ENCODE measurements at places on chromosomes 11 and 22.

DNA sequence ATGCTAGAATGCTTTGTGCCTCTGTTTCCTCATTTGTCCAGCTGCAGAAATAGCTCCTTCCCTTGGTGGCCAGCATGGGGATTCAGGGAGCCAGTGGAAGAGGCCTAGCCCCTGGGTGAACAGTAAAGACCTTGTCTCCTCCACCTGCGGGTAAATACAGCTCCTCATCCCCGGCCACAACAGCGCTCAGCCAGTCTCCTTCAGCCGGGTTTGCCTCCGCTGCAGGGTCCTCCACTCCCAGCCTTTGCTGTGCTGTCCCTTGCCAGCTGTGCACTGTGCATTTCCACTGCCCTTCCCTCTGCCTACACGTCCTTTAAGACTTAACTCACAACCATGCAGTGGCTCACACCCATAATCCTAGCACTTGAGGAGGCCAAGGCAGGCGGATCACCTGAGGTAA lies 1.5 kb upstream of the CDC42EP1 start:
- DNase-seq: no peak

DNA sequence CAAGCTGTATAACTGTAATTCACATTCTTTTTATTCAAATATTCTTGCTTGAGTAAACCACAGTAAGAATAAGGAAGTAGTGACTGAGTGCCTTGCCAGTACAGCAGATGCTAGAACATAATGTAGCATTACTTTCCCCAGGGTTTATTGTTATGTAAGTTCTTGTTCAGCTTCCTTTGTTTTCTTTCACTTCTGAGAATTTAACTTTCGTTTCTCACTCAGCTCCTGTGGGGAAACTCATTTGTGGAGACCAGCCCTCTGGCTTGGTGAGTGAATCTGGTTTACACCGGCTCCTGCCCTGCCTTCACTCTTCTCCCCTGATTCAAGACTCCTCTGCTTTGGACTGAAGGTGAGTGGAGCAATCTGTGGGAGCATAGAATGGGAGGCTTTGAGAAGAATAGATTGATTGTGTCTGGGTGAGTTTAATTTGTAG lies at the start of gene TRIM22:
TSS of gene TRIM22 (plus strand) at position 240 of the 433 bp plus-strand sequence. CDS start 6,443 bp downstream, outside the sequence.
- peak; percentile 74 for DNase-seq

- DNase-seq: no peak
Measured at GRCh38 chr11:81573367-81573766, 1160.3 kb downstream of the FAM181B start.

- DNase-seq: peak; percentile 3
Measured at GRCh38 chr11:58028687-58029411, 1.9 kb upstream of the OR6Q1 start.

GRCh38 chr11:35531246-35531645 lies 5.8 kb upstream of the PAMR1 start:
- peak; percentile 34 for DNase-seq

DNA sequence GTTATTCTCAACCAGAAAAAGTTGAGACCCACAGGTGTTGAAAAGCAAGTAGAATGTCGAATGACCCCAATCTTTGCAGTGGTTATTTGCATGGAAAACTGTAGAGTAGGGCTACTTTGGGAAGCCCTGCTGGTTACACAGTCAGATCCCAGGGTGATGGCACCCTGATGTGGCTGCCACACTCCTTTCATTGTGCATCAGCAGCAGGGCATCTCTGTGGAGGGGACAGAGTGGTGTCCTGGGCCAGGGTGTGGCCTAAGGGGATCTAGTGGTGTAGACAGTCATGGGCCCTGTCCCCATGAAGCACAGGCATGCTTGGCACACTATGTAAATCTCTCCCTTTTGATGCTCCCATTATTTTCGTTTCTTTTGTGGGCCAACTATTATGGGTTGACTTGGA lies 199.4 kb upstream of the NAV2 start:
- DNase-seq: no peak

GRCh38 chr11:11171854-11172253 lies 181.2 kb downstream of the CSNK2A3 start:
- DNase-seq: peak; percentile 52

GRCh38 chr11:2980168-2980840 lies 11.8 kb downstream of the NAP1L4 start:
- DNase-seq: no peak

GRCh38 chr11:102050927-102051575 lies 3.8 kb downstream of the CFAP300 start:
- no peak for DNase-seq

- DNase-seq: no peak
Measured at GRCh38 chr11:118002010-118002540, 15.9 kb downstream of the IL10RA start.

GRCh38 chr11:5694642-5695041 lies 5.1 kb downstream of the TRIM22 start:
- no peak for DNase-seq

- DNase-seq: no peak
Measured at GRCh38 chr22:39946503-39947219, 13.5 kb upstream of the TMA7B start.

DNA sequence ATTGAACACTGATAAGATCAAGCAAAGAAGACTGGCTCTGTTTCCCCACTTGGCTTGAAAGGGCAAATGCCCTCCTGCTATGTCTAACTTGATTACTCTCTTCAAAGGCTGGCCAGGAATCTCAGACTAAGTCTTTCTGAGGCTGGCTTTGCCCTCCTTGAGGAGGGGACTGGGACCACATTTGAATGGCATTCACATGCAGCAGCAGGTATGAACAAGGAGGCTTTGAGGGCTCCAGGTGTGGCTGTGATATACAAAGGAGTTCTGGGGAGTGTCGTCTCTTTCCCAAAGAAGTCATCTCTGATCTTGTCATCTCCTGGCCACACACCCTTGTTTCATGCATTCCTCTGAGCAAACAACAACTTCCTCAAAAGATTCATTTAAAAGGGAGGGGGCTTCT lies 130.8 kb downstream of the ARL14EP start:
- DNase-seq: no peak

GRCh38 chr22:23415490-23415851 lies 164.6 kb downstream of the IGLL1 start:
- no peak for DNase-seq

DNA sequence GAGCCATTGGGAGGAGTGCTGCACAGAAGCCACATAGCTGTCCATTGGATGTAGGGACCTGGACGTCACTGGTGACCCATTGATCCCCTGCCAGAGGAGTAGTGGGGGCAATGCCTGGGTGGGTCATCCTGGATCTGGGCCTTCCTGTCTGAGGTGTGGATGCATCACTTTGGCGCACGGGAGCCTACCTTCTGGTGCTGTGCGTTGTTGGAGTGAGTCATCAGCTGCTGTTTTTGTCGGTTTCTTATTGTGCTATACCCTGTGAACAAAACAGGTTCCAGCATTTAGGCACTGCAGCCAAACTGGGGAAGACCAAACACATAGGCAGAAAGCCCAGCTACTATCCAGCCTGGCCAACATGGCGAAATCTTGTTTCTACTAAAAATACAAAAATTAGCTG lies 3.2 kb downstream of the TAF6L start:
- no peak for DNase-seq

- DNase-seq: peak; percentile 53
Measured at GRCh38 chr11:67357831-67358670, 4.7 kb upstream of the POLD4 start.

GRCh38 chr22:49958366-49958921 lies 2.1 kb upstream of the PIM3 start:
- DNase-seq: no peak

DNA sequence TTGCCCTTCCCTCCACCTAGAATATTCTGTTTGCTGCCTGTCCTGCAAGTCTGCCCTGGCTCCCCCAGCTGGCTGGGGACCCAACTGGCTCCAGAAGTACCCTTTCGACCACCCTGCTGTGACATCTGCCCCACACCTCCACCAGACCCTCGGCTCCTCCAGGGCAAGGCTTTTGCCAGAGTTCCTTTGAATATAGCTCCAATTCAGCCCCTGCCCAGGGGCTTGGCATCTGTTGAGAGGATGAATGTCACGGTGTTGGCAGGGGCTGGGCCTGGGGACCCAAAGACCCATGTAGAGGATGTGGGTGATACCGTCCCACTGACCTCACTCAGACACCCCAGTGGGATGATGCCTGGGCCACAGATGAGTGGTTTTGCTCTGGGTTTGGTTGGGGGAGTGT lies 4.0 kb downstream of the NLRP6 start:
- no peak for DNase-seq

GRCh38 chr11:69682681-69683326 lies 7.7 kb upstream of the LTO1 start:
- DNase-seq: no peak

- no peak for DNase-seq
Measured at GRCh38 chr11:33567004-33567403, 133.6 kb downstream of the C11orf91 start.

DNA sequence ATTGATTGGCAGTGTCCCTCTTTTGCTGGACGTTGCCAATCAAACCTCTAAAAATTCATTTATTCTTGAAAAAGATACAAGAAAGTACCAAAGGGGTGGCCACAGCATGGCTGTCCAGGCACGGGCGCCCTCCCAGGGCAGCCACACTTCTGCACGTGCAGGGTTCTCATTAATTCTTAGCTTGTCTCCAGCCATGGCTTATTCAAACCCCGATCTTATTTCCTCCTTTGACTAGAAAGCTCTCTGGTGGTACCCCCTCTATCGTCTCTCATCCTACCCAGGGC lies 123.9 kb downstream of the CTTN start:
- DNase-seq: no peak

- DNase-seq: no peak
Measured at GRCh38 chr22:19330865-19331418, 39.4 kb upstream of the CLTCL1 start.

- DNase-seq: no peak
Measured at GRCh38 chr11:125701018-125701610, 20.5 kb upstream of the ACRV1 start.

GRCh38 chr22:33919391-33920196 lies 682 bp downstream of the LARGE1 start:
- DNase-seq: peak; percentile 30

GRCh38 chr11:80856066-80856465 lies 1415.2 kb upstream of the TENM4 start:
- DNase-seq: peak; percentile 65

- DNase-seq: peak; percentile 85
Measured at GRCh38 chr11:27716835-27717234, 16.6 kb upstream of the BDNF start.

- DNase-seq: no peak
Measured at GRCh38 chr11:123318623-123319022, 111.4 kb upstream of the GRAMD1B start.

- peak; percentile 76 for DNase-seq
Measured at GRCh38 chr11:103806130-103806895, 230.1 kb upstream of the DDI1 start.

DNA sequence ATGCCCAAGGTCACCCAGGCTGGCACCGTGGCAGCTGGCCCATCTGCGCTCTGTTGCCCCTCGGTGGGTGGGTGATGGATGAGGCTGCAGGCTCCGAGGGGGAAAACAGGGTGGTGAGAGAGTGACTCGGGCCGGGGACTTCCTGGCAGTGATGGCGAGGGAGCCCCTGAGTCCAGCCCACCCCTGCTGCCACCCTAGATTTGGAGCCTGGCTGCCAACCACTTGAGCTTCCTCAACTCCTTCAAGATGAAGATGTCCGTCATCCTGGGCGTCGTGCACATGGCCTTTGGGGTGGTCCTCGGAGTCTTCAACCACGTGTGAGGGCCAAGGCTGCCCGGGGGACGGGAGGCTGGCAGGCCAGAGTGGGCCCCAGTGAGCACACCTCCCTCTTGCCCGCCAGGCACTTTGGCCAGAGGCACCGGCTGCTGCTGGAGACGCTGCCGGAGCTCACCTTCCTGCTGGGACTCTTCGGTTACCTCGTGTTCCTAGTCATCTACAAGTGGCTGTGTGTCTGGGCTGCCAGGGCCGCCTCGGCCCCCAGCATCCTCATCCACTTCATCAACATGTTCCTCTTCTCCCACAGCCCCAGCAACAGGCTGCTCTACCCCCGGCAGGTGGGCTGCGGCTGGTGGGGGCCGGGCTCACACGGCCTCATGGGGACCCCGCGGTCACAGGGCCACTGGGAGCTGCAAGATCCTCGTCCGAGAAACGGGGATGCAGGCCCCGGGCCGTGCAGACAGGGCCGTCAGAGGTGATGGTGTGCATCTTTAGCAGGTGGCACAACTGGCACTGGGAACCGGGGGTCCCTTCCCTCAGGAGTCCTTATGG lies 10.1 kb downstream of the TCIRG1 start:
- no peak for DNase-seq

DNA sequence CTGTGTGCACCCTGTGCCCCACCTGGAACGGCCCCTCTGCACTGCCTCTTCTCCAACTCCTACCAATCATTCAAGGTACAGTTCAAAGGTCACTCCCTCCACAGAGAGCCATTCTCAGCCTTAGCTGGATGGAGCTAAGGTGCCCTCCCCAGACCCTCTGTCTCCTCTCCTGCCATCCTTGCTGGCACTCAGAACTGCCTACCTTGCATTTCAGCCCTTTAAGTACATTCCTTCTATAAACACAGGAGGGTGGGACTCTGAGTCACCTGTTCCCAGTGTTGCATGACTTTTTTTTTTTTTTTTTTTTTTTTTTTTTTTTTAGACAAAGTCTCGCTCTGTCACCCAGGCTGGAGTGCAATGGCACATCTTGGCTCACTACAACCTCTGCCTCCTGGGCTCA lies 8.6 kb downstream of the TTLL1 start:
- DNase-seq: no peak

DNA sequence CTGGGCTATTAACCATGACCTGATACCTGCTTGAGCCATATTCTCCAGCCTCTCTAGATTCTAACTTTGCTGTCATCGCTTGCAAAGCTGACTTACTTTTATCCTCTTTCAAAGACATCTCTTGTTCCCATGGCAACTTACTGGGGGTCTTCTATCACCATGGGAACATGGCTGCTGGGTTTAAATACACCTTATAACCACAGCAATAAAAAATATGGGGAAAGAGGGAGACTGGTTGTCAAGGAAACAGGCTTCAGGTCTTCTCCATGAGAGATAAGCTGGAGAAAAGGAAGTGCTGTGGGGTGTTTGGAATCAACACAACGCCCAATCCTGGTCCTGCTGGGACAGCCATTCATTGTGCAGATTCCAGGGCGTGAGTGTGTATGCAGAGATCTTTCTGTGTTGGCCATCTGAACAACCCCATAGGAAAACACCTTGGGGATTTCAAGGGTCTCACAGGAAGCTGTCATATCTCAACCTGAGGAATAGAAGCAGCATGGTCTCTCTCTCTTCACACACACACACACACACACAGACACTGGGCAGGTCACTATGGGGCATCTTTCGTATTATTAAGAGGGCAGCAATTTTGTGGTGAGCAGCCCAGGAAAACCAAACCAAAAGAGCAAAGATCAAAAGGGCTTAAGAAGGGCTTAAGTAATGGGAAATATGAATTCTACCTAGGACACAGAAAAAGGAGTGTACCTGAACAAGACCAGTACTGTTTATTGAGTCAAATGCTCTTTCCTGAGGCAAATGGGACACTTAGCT lies 344.7 kb upstream of the NCAM1 start:
- DNase-seq: no peak

DNA sequence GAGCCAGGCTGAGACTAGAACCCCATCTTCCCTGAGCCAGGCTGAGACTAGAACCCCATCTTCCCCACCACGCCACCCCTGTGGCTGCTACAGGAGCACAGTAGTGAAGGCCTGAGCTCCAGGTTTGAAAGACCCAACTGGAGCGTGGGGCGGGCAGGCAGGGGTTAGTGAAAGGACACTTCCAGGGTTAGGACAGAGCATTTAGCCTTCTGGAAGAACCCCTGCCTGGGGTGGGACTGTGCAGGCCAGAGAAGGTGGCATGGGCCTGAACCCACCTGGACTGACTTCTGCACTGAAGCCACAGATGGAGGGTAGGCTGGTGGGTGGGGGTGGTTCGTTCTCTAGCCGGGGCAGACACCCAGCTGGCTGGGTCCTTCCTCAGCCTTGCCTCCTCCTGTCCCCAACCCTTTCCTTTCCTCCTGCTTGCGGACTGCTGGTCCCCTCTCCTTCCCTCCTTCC lies 24.1 kb downstream of the SUN2 start:
- DNase-seq: no peak

GRCh38 chr11:1410366-1411291 lies 20.9 kb downstream of the BRSK2 start:
- no peak for DNase-seq
